Astrocyte (in vitro differentiated cells and primary cell): ENCODE measurements at places on chromosomes 4 and X. TPM values are rescaled to one million over a fixed set of nuclear protein-coding genes. Genes with fewer than 3 reads are reported as not detected.

The RS1 gene
- total RNA-seq = not detected in 2 replicates

The BTK gene
- 0.43 and 0.79 TPM in 2 replicates for total RNA-seq

The PDGFRA gene
- 9.2 and 12.6 TPM in 2 replicates for total RNA-seq

- no peak for DNase-seq
Observed at GRCh38 chrX:151393514-151393913, 3.5 kb upstream of the VMA21 start.

DNA sequence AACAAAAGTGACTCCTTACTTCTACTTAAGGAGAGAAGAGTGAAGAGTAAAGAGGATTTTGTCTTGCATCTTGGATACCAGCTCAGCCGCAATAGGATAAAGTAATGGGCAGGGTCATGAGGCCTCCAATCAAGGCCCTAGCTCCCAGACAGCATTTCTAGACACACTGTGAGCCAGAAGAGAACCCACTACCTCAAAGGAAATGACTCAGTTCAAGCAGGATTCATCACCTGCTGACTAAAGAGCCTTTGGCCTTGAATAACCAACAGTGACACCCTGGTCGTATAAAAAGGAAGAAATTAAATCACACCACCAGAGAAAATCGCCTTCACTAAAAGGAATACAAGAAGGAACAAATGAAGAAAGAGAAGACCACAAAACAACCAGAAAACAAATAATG lies 416.1 kb downstream of the PCDH18 start:
- DNase-seq = no peak

- DNase-seq = no peak
Observed at GRCh38 chrX:9805956-9806355, 19.7 kb downstream of the SHROOM2 start.
